ENCODE measurements at places on chromosomes 12 and 14. TPM values are rescaled to one million over a fixed set of nuclear protein-coding genes. Genes with fewer than 3 reads are reported as not detected.

The RIC8B gene
- 17.6 TPM for total RNA-seq

The SLC7A7 gene
- total RNA-seq: 3.5 TPM

The ACACB gene
- total RNA-seq: 40.4 TPM

The CAPZA3 gene
- not detected for total RNA-seq

The NPC2 gene
- 44.4 TPM for total RNA-seq

DNA sequence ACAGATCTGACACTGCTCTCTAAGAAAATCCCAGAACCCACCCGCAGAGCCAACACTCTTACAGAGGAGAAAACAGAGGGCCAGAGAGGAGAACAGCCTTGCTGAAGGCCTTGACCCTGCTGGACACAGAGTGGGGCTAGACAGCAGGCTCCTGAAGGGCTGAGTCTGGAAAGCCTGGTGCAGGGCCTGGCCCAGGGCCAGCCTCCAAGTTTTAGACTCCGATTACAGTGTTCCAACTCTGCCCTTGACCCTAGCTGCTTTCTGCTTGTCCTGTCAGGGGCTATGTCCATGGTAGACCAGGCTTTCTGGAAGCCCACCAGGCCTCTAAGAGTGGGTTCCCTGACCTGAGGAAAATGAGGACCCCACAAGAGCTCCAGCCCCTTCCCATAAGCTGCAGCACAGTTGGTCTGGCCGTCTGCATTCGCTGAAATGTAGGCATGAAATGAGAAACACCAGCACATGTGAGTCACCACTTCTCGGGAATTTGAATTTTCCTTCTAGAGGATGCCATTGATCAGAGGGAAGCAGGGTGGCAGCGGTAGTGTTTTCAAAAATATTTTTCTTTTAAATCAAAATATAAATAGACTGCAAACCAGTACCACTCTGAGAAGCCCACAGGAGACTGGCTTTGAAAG lies 154.4 kb downstream of the CALM1 start:
- no peak for DNase-seq
- H3K27me3 ChIP-seq: no peaks in the 10 kb centered on the region
- H3K36me3 ChIP-seq: no peaks in the 10 kb centered on the region
- no peak overlapping the region for H3K27ac ChIP-seq
- H3K4me3 ChIP-seq: no peak overlapping the region
- H3K4me1 ChIP-seq: no peaks in the 10 kb centered on the region

DNA sequence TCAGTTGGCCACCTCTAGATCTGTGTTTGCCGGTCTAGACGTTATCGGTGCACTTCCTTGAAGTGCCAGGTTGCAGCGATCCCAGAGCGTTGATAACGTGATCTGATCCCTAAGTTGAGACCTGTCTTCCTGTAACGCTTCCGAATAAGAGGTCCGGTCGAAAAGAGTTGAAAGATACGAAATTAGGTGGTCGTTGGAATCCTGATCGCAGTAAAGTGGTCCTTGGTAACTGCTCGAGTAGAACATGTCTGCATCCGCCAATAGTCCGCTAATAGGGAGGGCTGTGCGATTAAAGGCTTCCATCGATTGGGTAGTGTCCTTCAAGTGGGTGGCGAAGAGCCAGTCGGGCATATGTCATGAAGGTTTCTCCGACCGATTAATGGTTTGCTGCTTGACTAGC lies 2.7 kb downstream of the SRSF5 start:
- no peak overlapping the region for H3K27ac ChIP-seq
- DNase-seq: no peak
- peak overlapping the region; percentile 60 for H3K4me3 ChIP-seq

DNA sequence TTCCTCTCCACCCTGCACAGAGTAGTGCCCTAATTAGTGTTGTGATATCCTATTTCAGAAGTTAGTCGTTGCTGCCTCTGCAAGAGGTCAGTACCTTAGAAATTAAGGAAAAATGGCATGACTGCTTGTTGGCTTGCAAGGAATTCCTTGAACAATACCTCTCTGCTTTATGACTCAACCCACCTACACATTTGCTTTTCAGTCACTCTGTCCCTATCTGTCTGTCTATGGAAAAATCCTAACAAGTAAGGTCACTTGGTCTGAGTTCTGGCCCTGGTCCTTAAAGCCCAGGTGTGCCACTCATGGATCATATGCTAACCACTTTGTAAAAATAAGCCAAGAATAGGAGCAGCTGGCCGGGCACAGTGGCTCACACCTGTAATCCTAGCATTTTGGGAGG lies 116.4 kb upstream of the ATF1 start:
- no peak overlapping the region for H3K27ac ChIP-seq
- H3K36me3 ChIP-seq: no peaks in the 10 kb centered on the region
- no peak overlapping the region for H3K4me3 ChIP-seq
- DNase-seq: no peak

GRCh38 chr12:63978519-63978918 lies 134.0 kb downstream of the SRGAP1 start:
- no peak overlapping the region for H3K4me3 ChIP-seq
- peaks cover 6% of the 10 kb centered on the region for H3K27me3 ChIP-seq
- no peak overlapping the region for H3K27ac ChIP-seq
- no peak for DNase-seq

DNA sequence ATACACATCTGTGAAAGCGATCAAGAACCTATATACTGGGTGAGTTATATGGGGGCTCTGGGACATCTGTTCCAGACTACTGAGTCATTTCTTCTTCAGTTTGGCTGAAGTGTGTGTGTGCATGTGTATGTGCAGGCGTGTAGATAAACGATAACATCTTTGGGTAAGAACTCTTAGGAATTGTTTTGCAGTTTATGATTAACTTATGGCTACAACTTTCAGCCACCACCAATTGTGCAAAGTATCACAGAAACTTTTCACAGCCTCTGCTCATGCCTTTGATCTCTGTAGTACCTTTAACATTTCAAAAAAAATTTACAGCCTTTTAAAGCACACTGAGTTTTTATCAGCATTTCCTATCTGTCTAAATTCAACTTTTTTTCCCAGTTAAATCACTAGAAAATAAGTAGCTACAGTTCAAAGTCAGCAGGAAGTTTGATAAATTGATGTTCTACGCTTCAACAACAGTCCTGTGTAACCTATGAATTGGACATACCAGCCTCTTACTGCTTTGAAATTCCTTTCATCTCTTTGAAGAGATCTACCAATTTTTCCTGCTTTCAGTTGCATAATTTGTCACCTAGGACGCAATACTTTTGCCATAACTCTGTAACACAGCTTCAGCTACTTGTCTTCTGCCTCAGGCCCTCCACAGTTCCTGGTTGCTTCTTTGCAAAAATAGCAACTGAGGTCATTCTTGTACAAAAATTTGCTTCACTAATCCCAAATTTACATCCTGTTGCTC lies 43.0 kb downstream of the PPM1H start:
- no peaks in the 10 kb centered on the region for H3K4me1 ChIP-seq
- H3K27ac ChIP-seq: no peak overlapping the region
- no peak overlapping the region for H3K4me3 ChIP-seq
- H3K36me3 ChIP-seq: no peaks in the 10 kb centered on the region
- no peaks in the 10 kb centered on the region for H3K27me3 ChIP-seq

DNA sequence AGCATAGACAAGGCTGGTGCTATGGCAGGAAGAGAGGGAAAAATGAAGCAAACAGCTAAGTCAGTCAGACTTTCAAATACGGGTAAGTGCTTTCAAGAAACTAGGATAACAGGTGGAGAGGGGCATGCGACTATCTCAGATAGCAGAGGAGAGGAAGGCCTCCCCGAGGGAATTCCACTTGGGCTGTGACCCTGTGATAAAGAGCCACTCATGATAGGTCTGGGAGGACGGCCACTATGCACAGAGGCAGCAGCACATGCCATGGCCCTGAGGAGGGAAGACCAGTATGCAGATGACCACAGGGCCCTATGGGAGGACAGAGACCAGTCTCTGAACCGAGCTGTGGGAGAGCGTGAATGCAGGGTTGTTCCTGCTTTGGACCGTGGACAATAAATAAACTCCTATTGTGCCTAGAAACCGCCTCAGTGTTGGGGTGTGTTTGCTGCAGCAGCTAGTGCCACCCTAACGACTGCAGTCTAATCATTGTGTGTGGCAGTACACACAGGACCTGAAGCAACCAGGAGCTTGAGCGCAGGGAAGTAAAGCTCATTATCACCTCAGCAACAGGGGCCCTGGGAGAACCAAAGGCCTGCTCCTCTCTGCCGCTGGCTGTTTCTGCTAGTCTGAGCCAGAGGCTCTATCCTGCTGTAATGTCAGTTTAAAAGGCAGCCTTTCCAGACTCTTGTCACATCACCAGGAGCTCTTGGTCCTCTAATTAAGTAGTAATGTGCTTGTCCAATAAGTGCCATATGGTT lies 119.1 kb downstream of the CACNA1C start:
- H3K4me1 ChIP-seq: no peaks in the 10 kb centered on the region
- H3K27ac ChIP-seq: no peak overlapping the region
- H3K36me3 ChIP-seq: no peaks in the 10 kb centered on the region
- H3K4me3 ChIP-seq: no peak overlapping the region

DNA sequence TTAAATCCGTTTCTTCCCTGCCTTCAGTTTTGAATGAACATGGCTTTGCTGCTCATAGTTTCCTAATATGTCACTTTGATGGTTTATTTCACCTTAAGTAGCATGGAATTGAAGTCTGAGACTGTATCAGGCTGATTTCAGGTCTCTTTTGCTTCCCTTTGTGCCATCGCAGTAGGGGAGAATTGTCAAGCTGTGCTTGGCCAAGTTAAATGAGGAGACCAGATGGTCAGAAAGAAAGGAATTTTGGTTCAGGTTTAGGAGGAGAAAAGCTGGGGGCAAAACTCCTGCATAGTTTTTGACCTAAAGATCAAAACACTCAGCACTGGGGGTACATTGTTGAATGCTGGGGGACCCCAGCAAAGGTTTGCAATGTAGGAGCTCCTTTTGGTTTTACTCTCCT lies 398.4 kb downstream of the NUAK1 start:
- no peaks in the 10 kb centered on the region for H3K36me3 ChIP-seq
- no peaks in the 10 kb centered on the region for H3K4me1 ChIP-seq
- no peak overlapping the region for H3K4me3 ChIP-seq
- H3K27me3 ChIP-seq: peaks cover 10% of the 10 kb centered on the region
- no peak for DNase-seq

- H3K27ac ChIP-seq: peak overlapping the region; percentile 71
- H3K27me3 ChIP-seq: peaks cover 17% of the 10 kb centered on the region
- no peaks in the 10 kb centered on the region for H3K36me3 ChIP-seq
- peaks cover 3% of the 10 kb centered on the region for H3K4me1 ChIP-seq
These were observed 77.7 kb downstream of the CCDC92 start for GRCh38 chr12:123894823-123895345.

All from naive thymus-derived CD8-positive, alpha-beta T cell (primary cell).